ENCODE measurements at places on chromosomes 6 and 20.

GRCh38 chr6:126377594-126378153 lies 37.8 kb downstream of the CENPW start:
- DNase-seq, result no peak

- DNase-seq, result no peak
Observed at GRCh38 chr6:10587656-10588406, 66.7 kb downstream of the GCNT2 start.

GRCh38 chr6:16602035-16602434 lies 159.2 kb downstream of the ATXN1 start:
- DNase-seq, result no peak

DNA sequence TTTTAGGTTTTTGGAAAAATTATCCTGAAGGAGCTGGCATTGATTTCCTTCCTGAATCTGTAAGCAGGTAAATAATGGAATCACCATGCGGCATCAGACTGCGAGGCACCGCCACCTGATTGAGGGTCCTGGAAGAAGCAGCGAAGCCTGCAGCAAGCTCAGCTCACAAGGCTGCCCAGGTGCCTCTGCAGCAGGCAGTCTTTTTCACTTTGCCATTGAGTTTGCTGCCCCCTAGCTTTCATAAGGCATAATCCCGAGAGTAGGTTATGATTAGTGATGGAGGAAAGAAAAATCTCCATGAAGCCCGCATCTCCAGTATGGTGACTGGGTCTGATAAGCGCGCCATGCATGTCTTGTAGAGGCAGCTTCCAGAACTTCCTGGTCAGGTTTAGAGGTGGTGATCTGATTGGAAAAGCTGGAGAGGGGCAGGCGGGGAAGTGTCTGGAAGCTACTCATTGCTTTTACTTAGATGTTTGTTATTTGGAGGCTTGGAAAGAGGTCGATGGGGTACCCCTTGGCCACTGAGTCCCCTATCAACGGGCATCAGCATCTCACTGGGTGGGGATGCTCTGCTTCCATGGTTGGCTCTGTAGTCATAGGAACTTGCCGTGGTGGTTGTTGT lies 26.7 kb downstream of the IYD start:
- DNase-seq, result no peak

- no peak for DNase-seq
Observed at GRCh38 chr6:20933057-20933788, 399.0 kb downstream of the CDKAL1 start.

DNA sequence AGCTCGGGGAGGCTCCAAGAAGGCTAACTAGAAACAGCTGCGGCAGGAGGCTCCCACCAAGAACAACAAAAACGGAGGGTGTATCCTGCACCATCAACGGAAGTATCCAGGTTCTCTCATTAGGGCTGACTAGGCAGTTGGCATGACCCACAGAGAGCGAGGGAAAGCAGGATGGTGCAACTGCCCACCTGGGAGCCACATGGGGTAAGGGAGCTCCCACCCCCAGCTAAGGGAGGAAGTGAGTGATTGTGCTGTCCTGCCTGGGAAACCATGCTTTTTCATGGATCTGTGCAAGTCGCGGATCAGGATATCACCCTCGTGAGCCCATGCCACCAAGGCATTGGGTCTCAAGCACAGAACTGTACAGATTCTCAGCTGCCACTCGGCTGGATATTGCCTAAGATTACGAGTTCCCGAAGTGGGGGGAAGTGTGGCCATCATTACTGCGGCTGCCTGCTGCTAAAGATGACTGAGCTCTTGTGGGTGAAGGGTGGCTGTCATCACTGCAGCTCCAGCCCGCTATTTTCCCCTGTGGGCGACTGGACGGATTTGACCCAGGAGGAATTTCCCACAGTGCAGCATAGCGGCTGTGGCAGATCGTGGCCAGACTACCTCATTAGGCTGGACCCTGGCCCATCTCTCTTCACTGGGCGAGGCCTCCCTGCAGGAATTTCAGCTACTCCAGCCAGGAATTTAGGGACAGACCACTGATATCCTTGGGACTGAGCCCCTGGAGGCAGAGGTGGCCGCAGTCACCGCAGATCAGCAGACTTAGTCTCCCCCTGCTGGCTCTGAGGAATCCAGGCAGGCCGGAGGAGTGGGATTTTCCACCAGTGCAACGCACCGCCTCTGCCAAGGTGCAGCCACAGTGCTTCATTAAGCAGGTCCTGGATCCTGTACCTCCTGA lies 515.7 kb downstream of the FRK start:
- DNase-seq, result no peak

DNA sequence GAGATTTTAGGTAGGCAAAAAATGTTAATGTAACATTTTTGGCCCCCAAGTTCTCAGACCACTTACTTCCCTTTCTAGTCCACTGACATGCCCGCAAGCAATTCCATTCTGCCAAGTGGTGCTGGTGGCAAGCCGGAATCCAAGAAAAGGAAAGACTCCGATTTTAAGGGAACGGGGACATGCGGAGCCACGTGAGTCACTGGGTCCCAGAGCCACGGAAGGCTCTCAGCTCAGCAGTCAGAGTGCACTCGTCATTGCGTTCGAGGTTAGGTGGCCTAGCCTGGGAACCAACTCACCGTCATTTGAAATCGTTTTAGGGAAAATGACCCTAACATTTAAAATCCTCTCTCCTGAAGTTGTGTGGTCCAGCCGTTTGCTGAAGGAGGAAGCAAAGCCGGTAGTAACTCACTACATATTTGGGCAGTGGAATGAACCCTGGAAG lies 711 bp upstream of the SIRT5 start:
- no peak for DNase-seq

DNA sequence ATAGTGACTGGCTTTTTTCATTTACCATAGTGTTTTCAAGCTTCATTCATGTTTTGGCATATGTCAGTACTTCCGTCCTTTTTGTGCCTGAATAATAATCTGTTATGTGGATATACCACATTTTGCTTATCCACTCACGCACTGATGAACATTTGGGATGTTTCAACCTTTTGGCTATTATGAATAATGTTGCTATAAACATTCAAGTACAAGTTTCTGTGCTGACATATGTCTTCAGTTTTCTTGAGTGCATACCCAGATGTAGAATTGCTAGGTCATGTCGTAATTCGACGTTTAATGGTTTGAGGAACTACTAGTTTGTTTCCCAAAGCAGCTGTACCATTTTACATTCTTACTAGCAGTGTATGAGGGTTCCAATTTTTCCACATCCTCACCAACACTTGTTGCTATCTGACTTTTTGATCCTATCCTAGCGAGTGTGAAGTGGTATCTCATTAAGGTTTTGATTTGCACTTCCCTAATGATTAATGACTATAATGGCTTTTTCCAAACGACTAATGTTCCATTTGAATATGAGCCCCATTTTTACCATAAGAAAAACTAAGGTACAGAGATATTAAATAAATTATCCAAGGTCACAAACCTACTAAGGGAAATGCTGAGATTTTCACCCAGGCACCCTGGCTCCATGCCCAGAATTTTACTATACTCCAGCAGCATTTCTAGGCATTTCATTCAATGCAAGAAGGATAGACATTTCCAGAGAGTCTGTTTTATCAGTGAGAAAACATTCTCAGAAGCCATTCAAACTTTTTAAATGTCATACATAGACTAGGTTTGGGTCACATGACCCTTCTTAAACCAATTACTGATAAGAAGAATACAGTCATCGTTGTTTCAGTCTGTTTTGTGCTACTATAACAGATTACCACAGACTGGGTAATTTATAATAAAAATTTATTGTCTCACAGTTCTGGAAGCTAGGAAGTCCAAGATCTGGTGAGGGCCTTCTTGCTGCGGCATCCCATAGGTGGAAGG lies 71.1 kb upstream of the RUNX2 start:
- no peak for DNase-seq

DNA sequence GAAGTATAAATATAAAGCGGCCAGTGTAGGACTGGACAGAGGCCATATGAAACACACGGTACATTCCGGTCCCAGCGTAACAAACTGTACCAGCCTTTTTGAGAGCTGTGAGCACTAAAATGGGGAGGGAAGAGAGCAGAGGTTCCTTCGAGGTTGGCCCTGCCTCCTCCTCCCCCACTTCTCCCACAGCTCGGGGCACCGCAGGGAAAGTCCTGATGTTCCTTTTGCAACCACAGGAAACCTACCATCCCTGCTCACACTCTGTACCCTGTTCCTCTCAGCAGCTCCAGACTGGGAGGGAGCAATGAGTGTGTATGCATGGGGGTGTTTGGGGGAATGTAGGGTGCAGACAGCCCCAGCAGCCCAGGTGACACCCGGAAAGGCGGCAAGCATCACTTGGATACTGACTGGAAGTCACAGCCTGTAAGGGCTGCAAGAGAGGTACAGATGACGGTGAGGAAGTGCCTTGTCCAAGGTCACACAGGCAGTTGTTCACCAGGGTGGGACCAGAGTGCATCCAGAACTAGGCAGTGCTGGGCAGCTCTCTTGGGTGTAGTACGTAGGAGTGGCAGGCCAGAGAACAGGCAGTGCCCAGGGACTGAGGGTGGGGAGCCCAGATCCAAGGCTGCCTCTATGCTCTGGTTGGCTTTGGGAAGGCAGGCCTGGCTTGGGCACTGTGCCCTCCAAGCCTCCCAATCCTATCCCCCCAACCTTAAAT lies 11.0 kb upstream of the ARMC12 start:
- DNase-seq, result peak; percentile 69

- no peak for DNase-seq
Observed at GRCh38 chr6:82227770-82228169, 19.8 kb downstream of the IBTK start.

DNA sequence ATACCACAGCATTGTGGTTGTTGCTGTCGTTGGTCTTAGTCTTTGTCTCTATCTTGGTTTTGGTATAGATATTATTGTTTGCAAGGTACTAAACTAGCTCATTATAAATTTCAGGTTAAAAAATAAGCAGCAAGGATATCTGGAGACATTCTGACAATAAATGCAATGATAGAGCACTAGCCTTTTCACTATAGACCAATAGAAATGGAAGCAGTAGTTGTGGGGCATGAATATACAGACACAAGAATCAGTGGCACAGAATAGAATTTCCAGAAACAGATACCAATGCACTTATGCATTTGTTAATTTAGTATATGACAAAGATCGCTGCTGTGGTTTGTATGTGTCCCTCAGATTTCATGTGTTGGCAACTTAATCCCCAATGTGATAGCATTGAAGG lies 31.1 kb upstream of the CFAP206 start:
- DNase-seq, result no peak

- no peak for DNase-seq
Observed at GRCh38 chr6:107959392-107959791, 1.4 kb upstream of the SEC63 start.

DNA sequence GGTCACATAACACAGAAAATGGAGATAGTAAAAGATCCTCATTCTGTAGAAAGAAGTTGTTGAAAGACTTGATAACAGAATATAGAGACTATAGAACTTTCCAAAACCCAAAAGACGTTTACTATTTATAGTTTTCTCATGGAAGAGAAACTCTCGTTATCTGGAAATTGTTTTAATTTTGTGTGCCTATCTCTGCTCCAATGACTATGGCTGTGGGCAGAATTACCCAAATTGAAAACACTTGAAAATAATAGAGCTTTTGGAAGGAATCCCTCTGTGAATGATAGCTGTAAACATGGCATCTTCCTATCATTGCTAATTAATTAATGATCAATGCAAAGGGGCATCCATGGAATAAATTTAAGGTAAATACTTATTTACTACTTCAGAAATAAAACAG lies at the start of gene DEFB114:
DEFB114 (minus strand) TSS at position 101 of the 400 bp plus-strand sequence; CDS start at position 42, 59 bp downstream.
- DNase-seq, result no peak

- DNase-seq, result no peak
Observed at GRCh38 chr20:10674684-10675449, 1.1 kb upstream of the JAG1 start.

DNA sequence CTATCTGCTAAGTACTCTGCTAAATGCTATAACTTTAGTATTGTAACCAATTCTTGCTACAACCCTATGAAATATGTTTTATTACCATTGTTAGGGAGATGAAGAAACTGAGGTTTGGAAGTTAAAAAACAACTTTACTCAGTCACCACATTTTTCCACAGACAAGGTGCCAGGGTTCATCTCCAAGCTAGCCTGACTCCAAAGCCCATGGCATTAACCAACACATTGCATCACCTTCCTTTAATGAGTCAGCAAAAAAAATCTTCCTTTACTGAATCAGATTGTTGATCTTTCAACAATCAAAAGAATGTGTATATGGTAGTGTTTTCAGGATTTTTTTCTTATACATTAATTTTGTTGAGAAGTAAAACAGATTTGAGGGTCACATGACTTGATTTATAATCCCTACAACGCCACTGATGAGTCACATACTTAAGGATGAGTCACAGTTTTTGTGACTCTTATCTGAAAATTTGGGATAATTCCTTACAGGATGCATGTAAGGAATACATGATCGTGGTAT lies 41.5 kb downstream of the MAN1A1 start:
- peak; percentile 33 for DNase-seq

DNA sequence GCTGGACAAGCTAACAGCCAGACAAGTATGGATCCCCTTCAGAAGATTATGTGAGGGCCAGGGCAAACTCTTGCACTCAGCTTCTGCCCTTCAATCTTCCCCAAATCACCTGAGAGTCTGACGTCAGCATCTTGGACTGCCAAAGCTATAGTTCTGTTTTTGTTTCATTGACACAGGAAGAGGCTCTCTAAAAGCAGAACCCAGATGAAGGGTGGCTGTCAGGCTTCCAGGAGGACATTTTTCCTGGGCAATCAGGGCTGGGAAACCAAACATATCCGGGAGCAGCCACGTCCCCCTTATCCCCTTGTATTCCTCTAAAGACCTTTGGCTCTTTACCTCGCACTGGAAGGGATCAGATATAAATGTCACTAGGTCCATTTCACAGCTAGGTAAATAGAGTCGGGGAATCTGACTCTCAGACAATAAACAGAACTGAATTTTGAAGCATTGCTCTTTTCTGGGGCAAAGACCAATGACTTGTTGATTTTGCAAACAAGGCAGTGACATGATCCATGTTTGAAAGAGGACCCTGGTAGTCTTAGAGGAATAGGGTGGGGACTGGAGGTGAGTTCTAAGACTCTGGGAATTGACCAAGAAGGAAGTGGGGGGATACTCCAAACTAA lies 13.3 kb downstream of the MAFB start:
- no peak for DNase-seq

DNA sequence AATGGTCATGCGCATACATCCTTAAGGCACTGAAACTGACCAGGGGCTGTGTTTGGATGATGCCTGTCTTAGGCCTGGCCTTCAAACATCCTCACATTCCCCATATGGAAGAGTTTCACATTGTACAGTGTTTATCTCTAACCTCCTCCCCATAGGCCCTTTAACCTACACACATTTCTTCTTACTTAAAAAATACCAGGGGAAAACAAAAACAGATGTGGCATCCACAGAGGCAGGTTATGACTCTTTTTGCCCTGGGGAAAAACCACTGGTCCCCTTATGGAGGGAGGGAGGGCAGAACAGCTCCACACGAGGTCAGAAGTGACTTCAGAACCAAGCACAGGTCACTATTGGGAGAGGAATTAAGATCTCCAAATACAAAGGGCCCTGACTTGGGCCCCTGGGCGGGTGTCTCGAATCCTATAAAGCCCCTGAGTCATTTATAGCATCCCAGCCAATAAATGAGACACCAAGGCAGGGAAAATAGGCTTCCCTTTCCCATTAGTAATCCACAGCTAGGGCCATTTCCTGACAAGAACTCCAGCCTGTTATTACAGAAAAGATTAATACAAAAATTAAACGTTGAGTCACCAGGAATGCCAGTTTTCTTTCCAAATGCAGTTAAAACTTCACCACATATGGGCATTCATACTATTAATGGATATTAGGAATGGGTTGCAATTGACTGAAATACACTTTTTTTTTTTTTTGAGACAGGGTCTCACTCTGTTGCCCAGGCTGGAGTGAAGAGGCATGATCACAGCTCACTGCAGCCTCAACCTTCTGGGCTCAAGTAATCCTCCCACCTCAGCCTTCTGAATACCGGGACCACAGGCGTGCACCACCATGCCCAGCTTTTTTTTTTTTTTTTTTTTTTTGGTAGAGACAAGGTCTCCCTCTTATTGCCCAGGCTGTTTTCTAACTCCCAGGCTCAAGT lies 107.2 kb downstream of the ATP9A start:
- DNase-seq, result no peak

Data from brain pericyte (primary cell).